ENCODE measurements at places on chromosomes 3 and 15.

DNA sequence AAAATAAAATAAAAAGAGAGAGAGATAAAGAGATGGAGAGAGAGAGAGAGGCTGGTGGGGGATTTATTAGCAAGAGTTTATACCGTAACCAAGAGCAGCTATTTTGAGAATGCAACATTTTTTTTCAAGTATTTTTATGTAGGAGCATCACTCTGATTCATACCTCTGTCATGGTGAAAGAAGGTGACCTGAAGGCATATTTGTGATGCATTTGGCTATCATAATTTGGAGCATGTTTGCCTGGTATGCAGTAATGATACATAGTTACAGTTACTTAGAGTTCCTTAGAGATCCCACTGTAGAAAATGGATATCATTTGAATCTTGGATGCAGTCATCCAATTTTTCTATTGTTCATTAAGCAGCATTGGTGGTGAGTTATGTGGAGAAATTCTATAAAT lies 1472.4 kb downstream of the SI start:
- no peak for DNase-seq

DNA sequence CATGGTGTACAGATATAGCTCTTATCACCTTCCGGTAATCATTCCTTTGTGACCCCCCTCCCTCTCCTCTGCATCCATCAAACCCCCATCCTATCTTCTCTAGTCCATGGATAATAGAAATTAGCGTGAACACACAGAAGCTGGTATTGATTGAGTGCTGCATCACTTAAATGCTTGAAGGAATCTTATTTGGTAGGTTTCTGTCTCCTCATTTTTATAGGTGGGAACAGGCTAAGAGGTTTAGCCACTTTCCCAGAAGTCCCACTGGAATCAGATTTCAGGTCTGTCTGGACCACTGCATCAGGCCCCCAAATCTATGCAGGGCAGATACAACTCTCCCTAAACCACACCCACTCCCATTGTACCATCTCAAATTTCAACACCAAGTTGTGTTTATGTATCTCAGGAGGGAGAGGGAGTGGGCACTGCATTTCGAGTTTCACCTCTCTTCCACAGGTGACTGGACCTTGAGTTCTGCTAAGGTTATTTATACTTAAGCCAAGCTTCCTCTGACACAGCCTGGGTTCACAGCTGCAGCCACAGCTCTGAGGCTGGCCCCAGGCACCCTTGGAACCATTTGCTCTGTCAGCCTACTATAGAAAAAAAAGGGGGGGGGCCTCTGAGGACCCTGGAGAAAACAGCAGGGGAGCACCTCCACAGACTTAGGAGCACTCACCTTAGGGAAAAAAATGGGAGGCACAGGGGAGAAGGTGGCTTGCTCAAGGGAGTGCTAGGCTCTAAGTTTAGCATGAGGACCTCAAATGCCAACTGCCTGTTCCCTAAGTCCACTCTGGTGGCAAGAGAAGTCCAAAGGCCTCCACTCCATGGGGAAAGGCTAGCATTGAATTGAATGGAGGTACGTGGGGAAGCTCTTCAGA lies 2.1 kb upstream of the NMB start:
- no peak for DNase-seq

- DNase-seq = no peak
These were observed 22.5 kb downstream of the PXK start for GRCh38 chr3:58355179-58355578.

DNA sequence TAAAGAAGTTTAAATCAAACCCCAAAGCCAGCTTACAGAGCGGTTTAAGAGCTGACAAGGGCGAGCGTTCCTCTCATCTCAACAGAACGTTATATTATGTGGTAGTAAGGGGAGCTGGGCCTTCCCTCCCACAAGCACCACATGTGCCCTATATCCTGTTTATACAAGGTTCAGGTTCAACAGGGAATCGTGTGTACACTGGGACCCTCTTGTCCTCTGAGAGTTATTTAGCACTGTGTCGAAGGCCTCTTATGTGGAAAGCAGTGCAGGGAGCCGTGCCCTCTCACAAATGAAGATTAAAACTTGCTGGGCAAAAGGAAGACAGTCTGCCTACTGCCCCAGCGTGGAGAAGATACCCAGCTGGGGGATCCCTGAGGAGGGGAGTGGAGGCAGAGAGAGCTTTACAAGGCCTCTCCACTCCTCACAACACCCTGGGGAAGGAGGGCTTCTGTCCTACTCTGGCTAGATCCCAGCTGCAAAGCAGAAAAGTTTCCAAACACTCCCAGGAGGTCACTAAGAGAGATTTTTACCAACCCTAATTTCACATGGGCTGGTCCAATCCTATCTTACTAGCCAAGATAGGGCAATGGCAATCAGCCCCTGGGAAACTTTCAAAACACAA lies 2.9 kb downstream of the TLE3 start:
- DNase-seq = no peak

- no peak for DNase-seq
These were observed 251.1 kb downstream of the GABRB3 start for GRCh38 chr15:26521691-26522198.

DNA sequence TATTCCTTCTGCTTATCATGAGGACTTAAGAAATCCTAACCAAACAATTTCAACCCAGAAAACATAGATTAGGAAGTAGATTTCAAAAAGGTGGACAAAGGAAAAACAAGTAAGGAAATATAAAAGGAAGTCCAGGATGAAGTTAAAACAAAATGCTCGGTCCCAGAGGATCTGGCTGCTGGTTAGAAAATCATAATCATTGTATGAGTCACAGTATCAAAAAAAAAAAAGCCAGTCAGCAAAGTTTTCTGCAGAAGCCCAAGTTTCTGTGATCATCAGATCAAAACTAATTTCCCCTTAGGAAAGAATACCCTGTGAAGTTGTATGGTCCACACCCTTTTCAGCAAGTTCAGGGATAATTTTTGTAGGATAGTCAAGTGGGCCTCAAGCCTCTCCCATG lies 43.0 kb upstream of the LRTM1 start:
- no peak for DNase-seq

GRCh38 chr3:3015185-3016089 lies 94.7 kb downstream of the IL5RA start:
- no peak for DNase-seq
